LHCN-M2 (cell line): ENCODE measurements at places on chromosomes 11 and 22.

DNA sequence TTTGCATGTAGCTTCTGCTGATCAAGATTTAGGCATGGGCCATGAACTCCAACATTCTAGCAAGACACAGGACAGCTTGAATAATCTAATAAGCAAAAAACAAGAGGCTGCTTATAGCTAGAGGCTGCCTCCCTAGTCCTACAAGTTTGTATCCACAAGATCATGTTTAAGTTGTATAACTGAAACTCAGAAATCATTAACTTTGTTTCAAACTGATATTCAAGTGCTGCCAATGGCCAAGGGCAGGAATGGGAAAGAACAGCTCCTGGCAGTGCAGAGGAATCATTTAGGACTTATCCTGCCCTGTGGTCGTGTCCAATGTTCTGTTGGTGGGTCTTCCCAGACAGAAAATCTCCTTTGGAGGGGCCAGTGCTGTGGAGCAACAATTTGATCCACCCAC is 209.6 kb upstream of the DDI1 start:
- no peak for DNase-seq

DNA sequence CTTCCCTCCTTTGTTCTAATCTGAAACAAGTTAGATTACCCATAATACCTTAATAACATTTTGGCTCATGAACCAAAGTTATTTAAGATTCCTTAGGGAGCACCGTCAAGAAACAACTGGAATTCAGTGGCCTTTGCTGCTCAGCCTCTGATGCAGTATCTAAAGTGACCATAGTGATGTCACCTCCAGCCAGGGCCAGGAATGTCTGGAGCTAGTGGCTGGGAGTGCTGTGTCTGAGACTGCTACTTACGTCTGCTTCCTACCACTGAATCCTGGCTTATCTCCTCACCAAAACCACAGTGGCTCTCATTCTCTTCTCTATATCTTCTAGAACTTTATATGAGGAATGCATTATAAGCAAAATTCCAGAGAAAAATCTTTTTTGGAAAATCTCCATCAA is 658.0 kb downstream of the DLG2 start:
- DNase-seq: no peak

DNA sequence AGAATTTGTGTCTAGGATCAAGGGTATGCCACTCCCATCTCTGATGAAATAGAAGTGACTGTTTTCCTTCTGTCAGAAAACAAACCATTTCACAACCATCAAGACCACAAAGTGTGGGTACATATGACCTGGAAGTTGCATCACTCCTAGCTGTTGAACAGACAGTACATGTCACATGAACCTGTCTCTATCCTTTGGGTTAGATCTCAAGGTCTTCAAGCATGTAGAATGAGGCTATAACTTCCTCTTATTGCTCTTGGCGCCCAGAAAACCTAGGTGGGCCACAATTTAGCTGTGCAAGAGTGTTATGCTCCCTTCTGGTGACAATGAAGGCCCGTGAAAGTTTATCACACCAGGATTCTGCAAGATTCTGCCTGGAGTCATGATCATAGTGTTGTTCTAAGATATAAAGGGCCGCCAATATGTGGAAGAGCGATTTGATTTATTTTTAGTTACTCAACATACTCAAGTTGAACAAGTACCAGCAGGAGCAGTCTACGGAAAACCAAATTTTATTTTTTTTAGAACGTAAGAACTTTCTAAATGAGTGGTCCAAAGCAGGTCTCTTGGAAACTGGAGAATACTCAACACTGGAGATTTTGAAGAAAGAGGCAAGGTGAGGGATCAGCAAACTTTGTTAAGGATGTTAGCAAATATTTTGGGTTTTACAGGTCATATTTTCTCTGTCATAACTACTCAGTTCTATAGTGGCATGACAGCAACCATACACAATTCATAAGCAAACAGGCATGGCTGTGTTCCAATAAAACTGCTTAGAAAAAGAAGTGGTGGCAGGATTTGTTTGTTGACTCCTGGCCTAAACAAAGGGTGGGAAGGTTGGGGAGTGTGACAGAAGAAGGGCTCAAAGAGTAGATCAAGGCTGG is 101.8 kb downstream of the USP35 start:
- DNase-seq: peak; percentile 88

DNA sequence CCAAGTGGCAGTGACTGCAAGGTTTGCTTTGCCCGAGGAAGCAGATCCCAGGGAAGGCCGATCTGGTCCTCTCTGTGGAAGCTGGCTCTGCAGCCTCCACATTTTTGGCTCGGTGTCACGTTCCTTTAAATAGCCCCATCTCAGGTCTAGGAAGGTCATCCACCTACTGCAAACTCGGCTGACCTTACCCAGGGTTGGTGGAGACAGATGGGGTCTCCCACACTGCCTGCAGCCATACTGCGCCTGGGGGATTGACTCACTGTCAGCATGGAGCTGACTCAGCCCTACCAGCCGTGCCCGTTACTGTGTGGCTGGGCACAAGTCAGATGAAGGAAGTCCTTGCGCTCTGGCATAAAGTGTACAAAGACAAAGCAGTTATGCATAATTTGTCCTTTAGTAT is 16.9 kb downstream of the CDPF1 start:
- DNase-seq: peak; percentile 96

DNA sequence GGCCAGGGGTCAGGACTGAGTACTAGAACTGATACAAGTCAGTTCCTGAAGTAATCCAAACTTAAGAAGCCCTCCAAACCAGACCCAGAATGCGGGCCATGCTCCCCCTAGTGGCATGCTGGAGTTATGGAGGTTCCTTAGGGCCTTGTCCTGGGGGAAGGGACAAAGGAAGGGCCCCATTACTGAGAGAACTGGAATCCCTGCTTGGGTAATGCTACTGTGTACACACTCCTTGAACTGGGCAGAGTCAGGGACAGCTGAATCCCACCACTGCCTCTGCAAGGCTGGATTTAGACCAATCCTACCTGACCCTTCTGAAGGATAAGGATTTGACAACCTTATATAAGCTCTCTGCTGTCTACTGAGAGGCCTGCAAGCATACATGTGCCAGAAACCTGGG is 97.3 kb upstream of the AKIP1 start:
- DNase-seq: peak; percentile 91

GRCh38 chr11:71078482-71078881 is 173.9 kb downstream of the SHANK2 start:
- DNase-seq: peak; percentile 13

GRCh38 chr11:74627381-74627780 is 35.0 kb downstream of the POLD3 start:
- no peak for DNase-seq

- DNase-seq: no peak
These were observed 564.8 kb downstream of the MIAT start for GRCh38 chr22:27222178-27222577.

DNA sequence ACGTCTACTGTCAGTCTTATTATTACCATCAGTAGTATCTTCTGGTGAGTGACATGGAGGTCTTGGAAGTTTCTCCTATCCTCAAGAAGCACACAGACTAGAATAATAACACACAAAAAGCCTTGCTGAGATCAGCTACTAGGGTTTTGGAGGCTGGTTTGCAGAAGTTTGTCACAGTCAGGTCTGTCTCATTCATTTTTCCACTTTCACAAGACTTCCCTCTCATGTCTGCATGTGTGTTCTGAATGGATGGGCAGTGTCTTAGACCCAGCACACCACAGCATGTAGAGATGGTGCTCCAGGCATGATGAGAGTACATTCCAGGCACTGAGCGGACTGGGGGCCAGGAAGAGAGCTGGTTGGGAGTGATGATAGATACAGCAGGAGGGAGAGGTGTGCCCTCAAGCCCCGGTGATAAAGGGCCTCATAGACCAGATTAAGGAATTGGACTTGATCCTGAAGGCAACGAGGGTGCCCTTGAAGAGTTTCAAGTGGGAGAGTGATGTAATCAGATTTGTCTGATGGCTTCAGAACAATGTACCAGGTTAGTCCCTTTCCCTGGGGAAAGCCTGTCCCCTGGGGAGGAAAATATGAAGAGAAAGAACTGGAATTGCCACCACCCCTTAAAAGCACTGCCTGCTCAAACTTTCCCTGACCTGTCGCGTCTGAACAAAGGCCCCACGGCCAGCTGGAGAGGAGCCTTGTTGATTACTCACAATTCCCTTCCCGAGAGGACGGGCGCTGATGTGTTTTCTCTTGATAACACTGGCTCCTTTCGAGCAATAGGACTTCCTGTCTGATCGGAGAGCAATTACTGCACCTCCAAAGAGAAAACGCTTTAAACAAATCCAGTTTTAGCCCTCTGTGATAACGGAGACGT is 45.1 kb upstream of the LMO2 start:
- peak; percentile 35 for DNase-seq

DNA sequence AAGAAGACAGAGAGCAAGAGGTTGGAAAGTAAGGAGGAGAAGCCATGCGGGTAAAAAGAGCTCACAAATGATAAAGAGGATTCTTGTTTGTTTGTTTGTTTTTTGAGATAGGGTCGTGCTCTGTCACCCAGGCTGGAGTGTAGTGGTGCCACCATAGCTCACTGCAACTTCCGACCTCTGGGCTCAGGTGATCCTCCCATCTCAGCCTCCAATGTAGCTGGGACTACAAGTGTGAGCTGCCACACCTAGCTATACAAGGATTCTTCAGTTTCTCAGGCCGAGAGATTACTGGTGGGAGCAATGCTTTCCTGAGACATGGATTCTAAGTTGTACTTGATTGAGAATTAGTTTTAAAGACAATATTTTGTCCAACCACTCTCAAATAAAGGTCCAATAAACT is 55.6 kb downstream of the CLTCL1 start:
- no peak for DNase-seq

GRCh38 chr11:107631931-107632330 is 41.0 kb downstream of the ELMOD1 start:
- no peak for DNase-seq

DNA sequence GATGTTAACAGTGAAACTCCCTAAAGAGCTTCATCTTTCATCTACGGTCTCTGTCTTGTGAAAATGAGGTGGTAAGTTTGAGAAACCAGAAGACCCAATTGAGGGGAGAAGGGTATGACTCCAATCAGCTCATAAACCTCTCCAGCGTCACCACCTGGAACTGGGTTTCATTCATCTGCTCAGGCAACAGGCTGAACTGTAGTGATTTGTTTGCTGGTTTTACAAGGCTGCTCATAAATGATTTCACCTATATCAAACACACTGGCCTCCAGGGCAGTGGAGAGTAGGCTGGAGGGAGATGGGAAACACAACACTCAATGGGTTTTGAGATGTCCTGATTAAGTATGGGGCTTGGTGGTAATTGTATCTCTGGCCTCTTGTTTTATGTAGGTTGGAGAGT is 79.0 kb downstream of the EFCAB6 start:
- DNase-seq: no peak

- DNase-seq: peak; percentile 56
These were observed 72.8 kb upstream of the CLNS1A start for GRCh38 chr11:77710358-77710757.

DNA sequence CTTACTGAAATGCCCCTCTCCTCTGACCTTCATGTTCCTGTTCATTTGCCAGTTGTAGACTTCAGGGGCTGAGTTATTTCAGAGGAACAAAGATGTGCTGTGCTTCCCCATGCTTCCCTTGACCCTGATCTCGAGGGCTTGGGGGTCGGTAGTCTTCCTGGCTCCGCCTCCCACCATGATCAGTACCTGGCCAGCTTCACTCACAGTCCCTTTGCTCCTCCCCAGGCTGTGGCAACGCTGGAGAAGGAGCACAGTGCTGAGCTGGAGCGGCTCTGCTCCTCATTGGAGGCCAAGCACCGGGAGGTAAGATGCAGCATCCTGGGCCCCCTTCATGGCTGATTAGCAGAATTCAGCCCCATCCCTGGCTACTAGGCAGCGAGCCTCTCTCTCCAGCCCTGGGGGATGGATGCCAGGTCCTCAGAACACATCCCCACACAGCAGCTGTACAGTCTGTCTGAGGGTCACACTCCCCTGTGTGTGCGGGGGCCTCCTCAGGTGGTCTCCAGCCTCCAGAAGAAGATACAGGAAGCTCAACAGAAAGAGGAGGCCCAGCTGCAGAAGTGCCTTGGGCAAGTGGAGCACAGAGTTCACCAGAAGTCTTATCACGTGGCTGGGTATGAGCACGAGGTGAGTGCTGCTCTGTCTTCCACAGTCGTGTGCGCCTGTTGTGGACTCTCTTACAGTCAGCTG is 64.5 kb downstream of the CEP164 start:
- no peak for DNase-seq

- DNase-seq: no peak
These were observed 1.2 kb downstream of the SVIP start for GRCh38 chr11:22828373-22828772.

- peak; percentile 73 for DNase-seq
These were observed 1.7 kb downstream of the CAPRIN1 start for GRCh38 chr11:34053161-34053686.

DNA sequence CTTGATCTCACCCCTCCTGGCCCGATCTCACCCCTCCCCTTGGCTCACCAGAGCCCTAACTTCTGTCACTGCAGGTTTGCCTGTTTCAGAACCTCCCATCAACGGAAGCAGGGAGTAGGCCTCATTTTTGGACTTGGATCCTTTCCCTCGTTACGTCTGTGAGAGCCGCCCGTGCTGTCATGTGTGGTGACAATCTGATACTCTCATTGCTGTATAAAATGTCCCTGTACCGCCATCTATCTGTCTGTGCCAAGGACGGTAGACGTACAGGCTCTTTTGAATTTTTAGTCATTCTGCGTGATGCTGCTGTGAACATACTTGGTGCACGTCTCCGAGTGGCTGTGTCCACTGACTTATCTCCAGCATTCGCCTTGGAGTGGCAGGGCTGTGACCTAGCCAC is 1163.1 kb downstream of the BRD1 start:
- no peak for DNase-seq

DNA sequence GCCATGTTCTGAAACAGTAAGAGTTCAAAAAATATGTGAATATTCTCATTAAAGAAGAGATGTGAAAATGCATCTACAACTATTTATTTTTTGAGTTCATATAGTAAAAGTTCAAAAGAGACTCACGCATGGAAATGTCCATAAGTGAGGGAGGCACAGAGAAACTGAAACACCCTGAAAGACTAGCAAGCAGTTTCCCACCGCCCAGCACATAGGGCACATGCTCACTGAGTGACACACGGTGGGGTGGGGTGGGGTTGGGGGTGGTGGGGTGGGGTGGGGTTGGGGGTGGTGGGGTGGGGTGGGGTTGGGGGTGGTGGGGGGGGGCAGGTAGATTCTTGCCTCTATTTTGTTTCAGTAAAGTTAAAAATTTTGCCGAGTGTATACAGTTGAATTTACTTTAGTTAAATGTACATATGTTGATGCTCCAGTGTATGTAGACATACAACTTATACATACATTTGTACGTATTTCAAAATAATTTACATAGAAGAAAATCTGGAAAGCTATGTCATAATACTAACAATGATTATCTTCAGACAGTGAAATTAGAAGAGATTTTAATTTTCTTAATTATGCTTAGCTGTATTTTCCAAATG is 6.3 kb downstream of the CCDC34 start:
- DNase-seq: no peak

DNA sequence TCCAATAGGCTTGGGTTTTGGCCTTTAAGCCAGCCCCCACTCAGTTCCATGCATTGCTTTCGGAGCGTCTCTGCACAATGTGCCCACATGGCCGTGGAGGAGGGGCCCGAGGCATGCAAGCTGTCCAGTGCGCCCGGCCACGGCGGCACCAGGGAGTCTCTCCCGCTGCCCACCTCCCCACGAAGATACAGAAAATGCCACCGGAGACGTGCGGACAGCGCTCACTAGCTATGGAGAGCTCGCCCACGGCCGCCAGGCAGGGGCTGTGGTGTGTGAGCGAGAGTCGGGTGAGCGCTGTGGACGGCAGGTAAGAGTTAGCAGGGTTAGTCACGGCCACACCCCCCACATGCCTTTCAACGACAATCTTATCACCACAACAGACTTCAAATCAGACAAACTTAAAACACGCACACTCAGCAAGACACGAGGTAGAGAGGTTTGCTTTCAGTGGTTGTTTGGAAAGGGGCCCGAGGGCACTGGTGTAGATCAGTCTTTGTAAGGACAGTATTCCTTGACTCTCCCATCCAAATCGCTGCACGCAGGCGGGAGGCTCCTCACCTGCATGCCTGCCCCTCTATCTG is 18.7 kb upstream of the BID start:
- no peak for DNase-seq
